ENCODE measurements at places on chromosomes 5 and 9.

- no peaks in the 10 kb centered on the region for H3K4me1 ChIP-seq
- no peak for DNase-seq
- H3K36me3 ChIP-seq, result no peaks in the 10 kb centered on the region
- H3K27me3 ChIP-seq, result no peaks in the 10 kb centered on the region
Measured at GRCh38 chr5:175548626-175549311, 70.4 kb downstream of the SFXN1 start.

DNA sequence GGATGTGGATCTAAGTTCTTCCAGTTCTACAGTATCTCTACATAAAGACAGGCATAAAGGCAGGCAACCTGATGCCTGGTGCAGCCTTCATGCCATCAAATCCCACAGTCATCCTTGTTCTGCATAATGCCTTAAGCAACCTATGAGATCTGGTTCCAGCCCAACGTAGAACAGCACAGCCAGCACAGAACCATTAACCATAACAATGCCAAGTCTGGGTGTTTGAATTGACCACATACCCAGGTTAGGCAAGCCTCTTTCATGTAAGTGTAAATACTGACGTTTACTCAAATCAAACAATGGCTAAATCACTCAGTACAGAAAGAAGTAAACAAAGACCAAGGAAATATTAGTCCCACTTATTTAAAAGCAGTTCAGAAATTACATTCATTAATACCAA is 195.0 kb downstream of the ADAMTSL1 start:
- DNase-seq, result no peak
- no peak overlapping the region for H3K27ac ChIP-seq
- no peaks in the 10 kb centered on the region for H3K4me1 ChIP-seq

DNA sequence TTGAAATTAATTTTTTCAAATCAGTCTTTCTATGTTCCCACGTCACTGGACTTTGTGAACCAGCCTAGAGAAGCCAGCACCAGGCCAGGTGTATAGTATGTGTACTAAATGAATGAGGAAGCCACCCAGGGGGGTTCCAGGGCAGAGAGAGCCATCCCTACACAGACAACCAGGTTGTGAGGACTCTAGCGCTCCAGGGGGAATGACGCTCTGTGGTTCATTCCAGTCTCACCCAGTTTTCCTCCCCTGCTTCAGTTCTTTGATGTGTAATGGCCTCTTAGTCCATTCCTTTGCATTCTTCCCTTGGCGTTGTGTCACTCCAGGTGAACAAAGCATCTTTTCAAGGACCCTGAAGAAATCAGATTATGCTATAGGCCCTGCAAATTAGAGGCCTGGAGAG is 330.6 kb downstream of the NSG2 start:
- no peaks in the 10 kb centered on the region for H3K36me3 ChIP-seq
- no peak overlapping the region for H3K4me3 ChIP-seq
- no peaks in the 10 kb centered on the region for H3K4me1 ChIP-seq
- no peak overlapping the region for H3K27ac ChIP-seq
- H3K27me3 ChIP-seq, result no peaks in the 10 kb centered on the region

DNA sequence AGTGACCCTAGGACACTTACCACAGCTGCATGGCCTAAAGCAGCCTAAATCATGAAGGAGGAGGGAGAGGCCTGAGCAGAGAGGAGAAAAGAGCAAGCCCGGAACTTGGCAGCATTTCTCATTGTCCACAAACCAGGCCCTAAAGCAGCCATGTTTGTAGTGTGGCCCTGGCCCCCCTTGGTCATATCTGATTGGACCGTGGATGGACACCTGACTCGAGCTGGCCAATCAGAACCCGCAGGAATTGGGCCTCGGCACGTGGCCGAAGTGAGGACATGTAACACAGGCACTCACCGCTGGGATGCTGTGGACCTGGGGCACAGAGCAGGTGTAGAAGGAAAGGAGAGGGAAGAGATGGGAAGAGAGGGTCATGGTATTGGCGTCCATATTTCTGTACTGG is 56.9 kb downstream of the ASS1 start:
- DNase-seq, result no peak
- H3K4me1 ChIP-seq, result peaks cover 19% of the 10 kb centered on the region
- H3K27me3 ChIP-seq, result no peaks in the 10 kb centered on the region
- no peak overlapping the region for H3K27ac ChIP-seq
- H3K36me3 ChIP-seq, result no peaks in the 10 kb centered on the region

DNA sequence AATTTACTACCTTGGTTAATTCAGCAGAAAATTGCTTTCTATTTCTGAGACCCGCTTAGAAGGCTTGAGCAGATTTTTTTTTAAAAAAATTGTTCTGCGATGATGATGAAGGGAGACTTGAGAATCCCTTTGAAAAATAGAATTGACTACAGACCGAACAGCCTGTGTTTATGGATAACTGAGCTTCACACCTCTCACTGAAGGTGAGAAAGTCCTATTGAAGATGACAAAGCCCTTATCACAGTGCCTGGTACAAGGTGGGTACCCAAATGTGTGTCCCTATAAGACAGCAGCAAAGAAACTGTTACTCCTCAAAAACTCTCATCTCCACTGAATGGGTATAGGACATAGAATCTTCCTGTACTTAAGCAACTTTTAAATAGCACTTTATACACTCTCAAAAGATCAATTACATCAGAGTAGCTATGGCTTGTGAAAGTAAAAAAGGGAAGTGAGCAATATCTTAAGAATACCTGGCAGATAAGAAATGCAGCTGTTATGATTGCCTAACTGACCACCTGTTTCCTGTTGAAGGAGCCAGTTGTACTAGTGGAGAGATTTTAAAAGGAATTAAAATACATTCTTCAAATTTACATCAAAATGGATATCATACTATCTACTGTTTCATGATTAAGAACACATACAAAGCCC is 419.7 kb downstream of the CHSY3 start:
- H3K27me3 ChIP-seq, result no peaks in the 10 kb centered on the region

DNA sequence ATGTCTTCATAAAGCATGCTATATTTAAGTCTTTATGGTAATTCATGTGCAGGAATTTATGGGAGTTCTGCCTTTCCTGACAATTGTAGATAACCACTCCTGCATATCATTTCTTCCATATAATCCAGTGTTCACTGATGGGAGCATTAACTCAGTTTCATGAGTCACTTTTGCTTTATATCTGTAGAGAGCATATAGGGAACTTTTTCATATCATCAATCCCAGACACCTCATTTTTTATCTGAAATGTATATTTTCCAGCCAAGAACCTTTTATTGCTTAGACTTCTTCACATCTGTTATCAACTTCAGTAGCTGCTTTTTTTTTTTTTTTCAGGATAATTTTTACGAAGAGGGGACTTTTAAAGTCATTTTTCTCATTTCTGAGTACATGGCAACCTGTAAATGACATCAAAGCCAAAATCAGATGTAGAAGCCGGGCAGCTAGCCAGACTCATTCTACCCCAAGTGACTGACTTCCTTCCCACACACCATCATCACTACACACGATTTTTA is 41.1 kb downstream of the NFX1 start:
- no peak overlapping the region for H3K4me3 ChIP-seq
- H3K36me3 ChIP-seq, result peaks cover 4% of the 10 kb centered on the region
- no peaks in the 10 kb centered on the region for H3K27me3 ChIP-seq
- no peak for DNase-seq

DNA sequence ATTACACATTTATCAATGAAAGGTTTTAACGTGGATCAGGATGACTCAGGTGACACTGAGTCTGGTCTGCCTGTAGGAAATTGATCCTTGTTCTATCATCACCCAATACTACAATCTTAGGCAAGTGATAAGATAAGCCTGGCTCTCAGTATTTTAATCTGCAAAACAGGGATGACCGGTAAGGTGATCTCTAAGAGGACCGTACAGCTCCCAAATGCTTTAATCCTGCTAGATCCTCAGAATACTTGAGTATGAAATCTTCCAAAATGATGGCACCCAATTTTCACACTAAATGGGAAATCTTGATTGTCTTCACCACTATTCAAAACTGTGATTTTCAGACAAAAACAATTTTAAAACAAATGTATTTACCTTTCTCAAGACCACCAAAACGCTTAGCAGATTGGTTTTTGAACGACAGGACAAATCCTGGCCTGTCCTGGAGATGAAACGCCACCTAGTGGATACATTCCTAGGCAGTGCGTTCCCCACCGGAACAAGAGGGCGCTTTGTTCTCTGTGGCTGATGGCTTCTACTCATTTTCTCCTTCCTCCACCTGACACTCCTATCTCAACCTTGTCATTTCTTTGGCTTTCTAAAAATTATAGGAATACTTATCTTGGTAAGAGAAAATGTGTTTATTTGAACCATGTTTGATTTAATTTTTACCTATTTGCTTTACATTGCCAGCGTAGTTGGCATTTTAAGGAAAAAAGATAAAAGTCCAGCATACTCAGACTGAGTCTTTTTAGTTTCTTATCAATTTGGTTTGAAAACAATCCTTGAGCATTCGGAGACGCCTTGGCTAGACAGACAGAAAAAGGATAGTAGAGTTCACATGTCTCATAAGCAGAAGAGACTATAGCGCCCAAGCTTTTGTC is 41.2 kb upstream of the VCAN start:
- DNase-seq, result peak; percentile 58
- no peaks in the 10 kb centered on the region for H3K36me3 ChIP-seq
- no peak overlapping the region for H3K27ac ChIP-seq
- 0 out of 2 replicates have a peak, but pooled peaks cover 4% of the 10 kb centered on the region for H3K4me1 ChIP-seq
- no peaks in the 10 kb centered on the region for H3K27me3 ChIP-seq
- no peak overlapping the region for H3K4me3 ChIP-seq

DNA sequence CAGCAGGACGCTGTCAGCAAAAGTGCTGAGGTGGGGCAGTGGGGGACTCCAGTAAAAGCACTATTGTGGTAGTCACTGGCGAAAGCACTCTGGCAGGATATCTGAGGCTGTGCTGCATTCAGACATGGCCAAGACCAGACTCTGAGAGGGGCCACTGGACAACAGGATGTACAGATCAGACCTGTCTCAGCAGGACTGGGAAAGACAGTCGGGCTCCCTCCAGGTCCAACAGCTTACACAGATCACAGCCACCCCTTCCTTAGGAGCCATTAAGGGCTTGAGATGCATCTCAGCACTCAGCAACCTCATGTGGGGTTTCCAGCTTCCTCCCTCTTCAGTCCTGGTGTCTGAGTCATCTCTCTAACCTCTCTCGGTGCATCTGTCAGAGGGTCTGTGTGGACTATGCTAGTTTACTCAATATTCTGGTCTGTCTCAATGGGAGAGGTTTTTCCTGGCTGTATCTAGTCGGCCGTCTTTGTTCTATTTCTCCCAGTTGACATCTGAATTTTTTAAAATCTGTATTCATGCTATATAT is 154.5 kb downstream of the CWC27 start:
- no peaks in the 10 kb centered on the region for H3K36me3 ChIP-seq
- H3K27ac ChIP-seq, result no peak overlapping the region
- H3K4me3 ChIP-seq, result no peak overlapping the region
- H3K27me3 ChIP-seq, result no peaks in the 10 kb centered on the region
- DNase-seq, result no peak

DNA sequence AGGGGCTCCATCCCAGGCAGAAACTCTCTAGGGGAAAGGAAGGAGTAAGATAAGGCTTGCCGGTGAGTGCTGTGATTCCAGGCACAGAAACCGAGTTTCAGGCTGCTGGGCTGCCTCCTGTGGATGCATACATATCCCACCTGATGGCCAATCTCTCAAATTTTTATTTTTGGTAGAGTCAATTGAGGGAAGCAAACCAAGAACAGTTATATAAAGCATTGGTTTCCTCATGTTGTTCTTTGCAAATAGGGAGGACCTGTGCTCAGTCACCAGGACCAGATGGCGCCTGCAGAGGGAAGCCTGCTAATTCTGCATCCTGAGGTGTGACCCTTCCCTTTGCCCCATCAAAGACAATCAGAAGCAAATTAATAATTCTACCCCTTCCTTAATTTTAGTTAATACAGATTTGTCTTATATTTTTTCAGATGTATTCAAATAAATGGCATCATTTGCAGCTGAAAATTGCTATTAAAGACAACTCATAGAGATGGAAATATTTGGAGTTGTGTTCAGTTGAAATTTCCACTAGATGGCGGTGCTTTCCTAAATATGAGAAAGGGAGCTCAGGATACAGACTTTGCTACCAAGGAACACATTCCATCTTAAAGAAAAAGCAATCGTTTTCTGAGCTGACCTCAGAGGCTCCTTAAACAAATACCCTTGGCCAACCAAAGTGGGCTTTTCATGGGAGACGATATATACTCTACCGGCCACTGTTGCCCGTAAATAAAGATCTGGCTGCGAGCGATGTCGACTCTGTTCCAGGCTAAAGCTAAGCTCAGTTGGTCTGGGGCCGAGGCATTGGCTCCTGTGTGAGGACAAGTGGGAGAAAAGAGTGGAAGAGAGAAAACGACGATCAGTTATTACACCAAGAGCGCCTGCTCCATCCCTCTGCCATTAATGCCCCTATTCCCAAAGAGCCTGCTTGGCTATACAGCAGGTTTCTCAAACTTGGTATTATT is 225.7 kb upstream of the KLF9 start:
- no peak overlapping the region for H3K27ac ChIP-seq
- H3K4me1 ChIP-seq, result no peaks in the 10 kb centered on the region
- no peak overlapping the region for H3K4me3 ChIP-seq
- no peaks in the 10 kb centered on the region for H3K27me3 ChIP-seq
- peak; percentile 0 for DNase-seq
- no peaks in the 10 kb centered on the region for H3K36me3 ChIP-seq

DNA sequence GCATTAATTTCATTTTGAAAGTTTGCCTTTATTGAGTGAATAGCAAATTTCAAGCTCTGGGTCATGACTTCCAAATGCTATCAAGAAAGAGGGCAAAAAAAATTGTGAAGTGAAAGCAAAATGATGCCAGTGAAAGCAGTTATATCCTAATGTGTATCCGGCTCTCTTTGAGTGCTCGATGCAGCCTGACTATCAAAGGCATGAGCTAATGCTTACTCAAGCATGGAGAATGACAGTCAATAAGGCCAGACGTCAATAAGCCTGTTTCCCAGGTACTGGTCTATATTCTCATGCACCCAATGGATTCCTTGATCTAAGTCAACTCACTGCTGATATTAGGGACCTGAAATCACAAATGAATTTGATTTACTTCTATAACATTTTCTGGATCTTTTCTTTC is 435.5 kb downstream of the CAAP1 start:
- DNase-seq, result no peak
- H3K27ac ChIP-seq, result no peak overlapping the region
- H3K4me3 ChIP-seq, result no peak overlapping the region
- H3K27me3 ChIP-seq, result no peaks in the 10 kb centered on the region
- no peaks in the 10 kb centered on the region for H3K36me3 ChIP-seq
- H3K4me1 ChIP-seq, result no peaks in the 10 kb centered on the region

GRCh38 chr5:73135429-73136054 is 15.2 kb downstream of the TMEM171 start:
- no peaks in the 10 kb centered on the region for H3K27me3 ChIP-seq
- DNase-seq, result no peak
- H3K27ac ChIP-seq, result no peak overlapping the region
- no peaks in the 10 kb centered on the region for H3K36me3 ChIP-seq

DNA sequence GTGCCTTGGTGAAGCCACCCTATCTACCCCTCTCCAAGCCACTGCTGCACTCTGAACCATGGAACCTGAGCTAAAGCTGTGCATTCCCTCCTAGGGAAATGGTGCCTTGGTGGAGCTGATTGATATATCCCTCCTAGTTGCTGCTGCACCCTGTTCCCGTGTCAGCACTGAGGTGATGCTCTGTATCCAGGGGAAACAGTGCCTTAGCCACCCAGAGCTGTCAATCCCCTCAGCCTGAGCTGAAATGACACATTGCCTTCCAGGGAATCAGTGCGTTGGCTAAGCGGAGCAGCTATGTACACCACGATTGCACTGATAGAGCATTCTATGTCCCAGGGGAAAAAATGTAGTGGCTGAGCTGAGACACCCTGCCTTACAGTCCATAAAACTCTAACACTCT is 257.0 kb downstream of the TMEM232 start:
- H3K4me3 ChIP-seq, result no peak overlapping the region
- no peak overlapping the region for H3K27ac ChIP-seq
- H3K4me1 ChIP-seq, result no peaks in the 10 kb centered on the region
- H3K36me3 ChIP-seq, result no peaks in the 10 kb centered on the region

GRCh38 chr9:113604393-113604792 is 140.9 kb downstream of the RGS3 start:
- no peaks in the 10 kb centered on the region for H3K27me3 ChIP-seq
- DNase-seq, result no peak
- peaks cover 17% of the 10 kb centered on the region for H3K4me1 ChIP-seq
- H3K27ac ChIP-seq, result no peak overlapping the region
- no peaks in the 10 kb centered on the region for H3K36me3 ChIP-seq

Measured in Caco-2 (cell line).